ENCODE measurements at places on chromosomes 6 and 20.
A peak's percentile ranks its signal among the peaks of the same experiment; 100 is the strongest.

DNA sequence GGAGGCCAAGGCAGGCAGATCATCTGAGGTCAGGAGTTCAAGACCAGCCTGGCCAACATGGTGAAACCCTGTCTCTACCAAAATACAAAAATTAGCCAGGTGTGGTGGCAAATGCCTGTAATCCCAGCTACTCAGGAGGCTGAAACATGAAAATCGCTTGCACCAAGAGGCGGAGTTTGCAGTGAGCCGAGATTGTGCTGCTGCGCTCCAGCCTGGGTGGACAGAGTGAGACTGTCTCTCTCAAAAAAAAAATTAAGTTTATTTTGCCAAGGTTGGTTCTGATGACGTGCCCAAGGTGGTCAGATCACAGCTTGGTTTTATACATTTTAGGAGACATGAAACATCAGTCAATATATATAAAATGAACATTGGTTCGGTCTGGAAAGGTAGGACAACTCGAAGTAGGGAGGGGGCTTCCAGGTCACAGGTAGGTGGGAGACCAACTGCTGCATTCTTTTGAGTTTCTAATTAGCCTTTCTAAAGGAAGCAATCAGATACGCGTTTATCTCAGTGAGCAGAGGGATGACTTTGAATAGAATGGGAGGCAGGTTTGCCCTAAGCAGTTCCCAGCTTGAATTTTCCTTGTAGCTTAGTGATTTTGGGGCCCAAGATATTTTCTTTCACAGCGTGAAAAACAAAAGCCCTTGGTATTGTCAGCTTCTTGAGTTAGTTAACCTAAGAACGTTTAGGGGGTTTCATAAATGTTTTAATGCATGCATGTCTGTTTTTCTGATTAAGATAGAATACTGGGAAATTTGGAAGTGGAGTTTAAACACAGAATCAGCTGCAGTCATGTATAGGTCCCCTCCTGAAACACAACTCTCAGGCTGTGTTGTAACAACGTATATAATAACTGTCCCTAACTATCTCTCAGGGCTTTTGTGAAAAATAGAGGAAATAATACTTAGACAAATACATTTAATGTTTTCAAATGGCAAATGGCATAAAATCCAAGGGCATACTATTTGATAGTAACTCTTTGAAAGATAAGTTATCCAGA is 16.7 kb downstream of the ACOT13 start:
- DNase-seq, result no peak

DNA sequence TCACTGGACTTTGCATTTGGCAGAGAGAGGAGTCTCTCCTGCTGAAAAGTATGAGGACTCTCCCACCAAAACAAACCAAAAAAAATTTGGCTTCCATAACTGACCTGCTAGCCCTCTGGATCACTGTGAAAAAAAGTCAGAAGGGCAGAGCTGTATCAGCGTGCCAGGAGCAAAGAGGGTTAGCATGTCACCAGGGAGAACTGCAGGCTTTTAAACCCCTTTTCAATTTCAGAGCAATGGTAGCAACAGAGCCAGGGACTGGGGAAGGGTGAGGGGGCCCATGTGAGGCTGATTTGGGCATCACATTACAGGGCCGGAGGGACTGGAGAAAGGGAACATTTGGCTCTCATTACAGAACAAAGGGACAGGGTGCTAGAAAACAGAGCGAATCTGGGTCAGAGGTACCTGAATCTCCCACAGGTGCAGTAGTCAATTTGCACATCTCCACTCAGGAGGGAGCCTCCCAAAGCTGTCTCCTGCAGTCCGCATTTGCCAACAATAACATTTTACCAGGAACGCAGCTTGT is 185.7 kb upstream of the EYA4 start:
- no peak for DNase-seq

DNA sequence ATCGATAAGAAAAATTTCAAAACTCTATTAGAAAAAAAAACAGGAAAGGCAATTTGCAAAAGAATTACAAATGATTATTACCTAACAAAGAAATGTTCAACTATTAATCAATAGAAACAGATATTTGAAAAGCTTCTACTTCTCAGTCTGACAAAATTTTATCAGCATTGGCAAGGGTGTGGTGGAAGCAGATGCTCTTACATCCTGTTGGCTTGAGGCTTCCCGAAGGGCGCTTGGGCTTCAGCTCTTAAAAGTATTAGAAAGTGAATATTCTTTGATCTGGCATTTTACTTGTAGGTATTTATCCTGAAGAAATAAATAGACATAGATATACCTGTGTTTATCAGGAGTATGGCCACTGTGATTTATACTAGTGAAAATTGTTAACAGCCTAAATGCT is 38.7 kb downstream of the SLC35D3 start:
- DNase-seq, result no peak

- DNase-seq, result no peak
These were observed 28.8 kb upstream of the SYNJ2 start for GRCh38 chr6:157952861-157953351.

DNA sequence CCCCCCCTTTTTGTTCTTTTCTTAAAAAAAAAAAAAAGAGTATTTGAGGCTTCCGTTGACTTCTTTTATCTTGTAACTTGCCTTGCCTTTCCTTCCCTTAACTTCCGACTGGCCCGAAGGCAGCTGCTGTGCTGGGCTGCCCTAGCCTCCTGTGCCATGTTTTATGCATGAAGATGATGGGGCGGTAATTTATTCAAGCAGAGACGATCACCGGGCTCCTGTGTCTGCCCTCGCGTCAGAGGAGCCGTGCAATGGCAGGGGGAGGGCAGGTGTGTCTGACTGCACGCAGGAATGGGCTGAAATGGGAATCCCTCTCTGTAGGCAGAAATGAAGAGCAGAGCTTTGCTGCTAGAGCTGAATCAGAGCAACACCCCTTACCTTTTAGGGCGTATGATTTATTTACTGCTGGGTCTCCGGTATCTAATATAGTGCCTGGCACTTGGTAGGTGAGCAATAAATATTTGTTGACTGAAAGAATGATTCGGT is 106.3 kb upstream of the RIPOR2 start:
- peak; percentile 31 for DNase-seq

DNA sequence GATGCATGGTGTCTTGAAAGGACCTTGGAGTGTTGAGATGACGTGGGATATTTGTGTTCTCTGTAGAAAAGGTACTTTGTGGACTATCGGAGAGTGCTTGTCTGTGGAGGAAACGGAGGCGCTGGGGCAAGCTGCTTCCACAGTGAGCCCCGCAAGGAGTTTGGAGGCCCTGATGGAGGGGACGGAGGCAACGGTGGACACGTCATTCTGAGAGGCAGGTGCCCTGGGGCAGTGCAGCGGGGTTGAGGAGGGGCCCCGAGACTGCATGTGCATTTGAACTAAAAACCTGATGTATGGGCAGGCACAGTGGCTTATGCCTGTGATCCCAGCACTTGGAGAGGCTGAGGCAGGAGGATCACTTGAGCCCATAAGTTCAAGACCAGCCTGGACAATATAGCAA is 12.9 kb downstream of the MTG2 start:
- DNase-seq, result no peak

DNA sequence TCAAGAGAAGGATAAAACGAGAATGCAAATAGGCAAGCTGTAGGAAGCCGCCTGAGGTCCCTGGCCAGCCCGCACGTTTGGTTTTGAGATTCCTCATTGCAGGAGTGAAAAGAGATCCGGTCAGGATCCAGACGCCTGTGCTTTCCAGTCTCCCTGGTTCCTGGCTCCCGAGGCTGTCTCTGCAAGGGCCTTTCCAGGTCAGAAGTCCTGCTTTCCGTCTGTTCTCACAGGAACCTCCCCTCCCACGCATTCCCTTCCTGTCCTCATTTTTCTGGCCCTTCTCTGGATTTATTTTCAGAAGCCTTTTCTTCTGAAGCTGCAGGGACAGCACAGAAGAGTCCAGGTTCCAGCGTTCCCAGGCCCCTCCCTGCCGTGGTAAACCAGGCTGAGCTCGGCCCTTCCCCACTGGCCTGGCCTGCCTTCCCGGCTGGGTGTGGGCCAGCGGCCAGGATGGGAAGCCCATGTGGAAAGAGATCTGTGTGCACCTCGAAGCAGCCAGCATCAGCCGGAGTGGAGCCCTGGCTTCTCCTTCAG is 54.0 kb downstream of the TMEM242 start:
- DNase-seq, result no peak

All from activated CD4-positive, alpha-beta T cell treated with anti-CD3 and anti-CD28 coated beads, Interleukin-2, Interleukin-4, amounts not matched to agents 100 ng/mL and 50 ng/mL, durations not matched to agents 16 hours and 8 hours (primary cell).